ENCODE measurements at places on chromosomes 16 and 17. TPM values are rescaled to one million over a fixed set of nuclear protein-coding genes. Genes with fewer than 3 reads are reported as not detected.

DNA sequence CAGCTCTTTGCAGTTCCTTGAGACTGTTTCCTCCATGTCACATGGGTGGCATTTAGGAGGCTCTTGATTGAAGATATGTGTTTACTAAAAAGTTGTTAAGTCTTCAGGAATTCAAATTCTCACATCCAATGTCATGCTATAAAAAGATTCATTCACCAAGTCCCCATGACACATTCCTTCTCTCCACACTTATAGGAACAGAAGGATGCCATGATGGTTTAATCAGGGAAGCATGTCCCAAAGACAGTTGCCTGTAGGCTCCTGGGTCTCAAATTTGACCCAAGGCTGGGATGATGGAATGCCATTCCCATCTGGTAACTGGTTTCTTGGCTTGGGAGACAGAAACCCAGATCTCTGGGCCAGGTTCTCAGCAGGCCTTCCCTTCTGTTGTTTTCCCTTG, 140.6 kb upstream of the SOX9 start:
- H3K4me3 ChIP-seq, result no peak overlapping the region
- no peaks in the 10 kb centered on the region for H3K36me3 ChIP-seq
- H3K27ac ChIP-seq, result no peak overlapping the region
- peaks cover 5% of the 10 kb centered on the region for H3K4me1 ChIP-seq
- no peaks in the 10 kb centered on the region for H3K27me3 ChIP-seq
- no peak for DNase-seq

Gene PRSS33
- polyA plus RNA-seq, result not detected

GRCh38 chr16:28309811-28310311, 17.5 kb downstream of the SBK1 start:
- no peaks in the 10 kb centered on the region for H3K27me3 ChIP-seq
- no peak overlapping the region for H3K27ac ChIP-seq
- no peak overlapping the region for H3K4me3 ChIP-seq

- H3K4me3 ChIP-seq, result no peak overlapping the region
- DNase-seq, result no peak
- H3K36me3 ChIP-seq, result no peaks in the 10 kb centered on the region
- H3K27ac ChIP-seq, result no peak overlapping the region
These were observed 191.2 kb downstream of the MSI2 start for GRCh38 chr17:57447357-57447989.

DNA sequence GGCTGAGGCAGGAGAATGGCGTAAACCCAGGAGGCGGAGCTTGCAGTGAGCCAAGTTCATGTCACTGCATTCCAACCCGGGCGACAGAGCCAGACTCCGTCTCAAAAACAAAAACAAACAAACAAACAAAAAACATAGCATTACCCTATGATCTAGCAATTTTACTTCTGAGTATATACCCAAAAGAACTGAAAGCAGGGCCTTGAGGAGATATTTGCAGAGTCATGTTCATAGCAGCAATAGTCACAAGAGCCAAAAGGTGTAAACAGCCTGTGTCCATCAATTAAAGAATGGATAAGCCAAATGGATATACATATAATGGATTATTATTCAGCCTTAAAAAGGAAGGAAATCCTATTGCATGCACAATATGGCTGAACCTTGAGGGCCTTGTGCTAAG, 63.1 kb downstream of the TOM1L2 start:
- peaks cover 33% of the 10 kb centered on the region for H3K4me1 ChIP-seq
- H3K27ac ChIP-seq, result no peak overlapping the region
- no peak overlapping the region for H3K4me3 ChIP-seq
- H3K27me3 ChIP-seq, result no peaks in the 10 kb centered on the region

Gene EVPL
- polyA plus RNA-seq, result 0.23 TPM

DNA sequence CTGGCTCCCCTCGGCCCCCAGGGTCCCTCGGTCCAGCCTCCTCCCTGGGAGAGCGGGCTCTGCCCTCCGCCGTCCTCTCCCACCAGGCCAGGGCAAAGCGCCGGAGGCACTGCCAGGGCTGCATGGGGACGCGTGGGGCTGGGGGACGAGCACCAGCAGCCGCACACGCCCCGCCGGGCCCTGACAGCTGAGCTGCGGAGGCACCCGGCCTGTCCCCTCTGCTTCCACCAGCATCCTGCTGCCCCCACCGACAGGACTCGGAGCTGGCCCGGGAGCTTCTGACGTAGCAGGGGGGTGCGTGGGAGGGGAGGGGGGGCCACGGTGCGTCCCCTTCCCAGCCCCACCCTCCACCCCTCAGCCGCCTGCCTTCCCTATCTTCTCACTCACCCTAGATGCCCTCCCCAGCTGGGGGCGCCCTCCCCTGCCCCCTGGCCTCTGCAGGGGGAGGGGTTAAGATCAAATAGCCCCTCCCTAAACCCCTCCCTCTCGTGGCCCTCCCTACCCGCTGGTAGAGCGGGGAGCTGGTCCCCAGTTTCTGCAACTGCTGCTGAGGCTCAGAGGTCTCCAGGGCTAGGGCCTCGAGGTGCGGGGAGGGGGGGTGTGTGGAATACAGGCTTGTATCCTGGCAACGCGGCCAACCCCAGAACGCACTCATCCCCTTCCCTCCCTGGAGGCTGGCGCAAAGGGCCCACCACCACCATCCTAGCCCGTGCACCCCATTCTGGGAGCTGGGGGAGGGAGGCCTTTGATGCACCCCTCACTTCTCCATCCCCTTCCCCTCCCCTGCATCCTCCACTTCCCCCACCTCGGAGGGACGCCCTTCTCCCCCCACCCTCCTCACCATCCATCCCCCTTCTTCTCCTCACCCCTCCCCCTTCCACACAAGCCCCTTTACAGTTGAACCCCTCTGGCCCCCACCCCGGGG, 1.0 kb downstream of the SRCIN1 start:
- peak overlapping the region; percentile 63 for H3K4me3 ChIP-seq
- H3K27ac ChIP-seq, result no peak overlapping the region
- no peaks in the 10 kb centered on the region for H3K36me3 ChIP-seq

DNA sequence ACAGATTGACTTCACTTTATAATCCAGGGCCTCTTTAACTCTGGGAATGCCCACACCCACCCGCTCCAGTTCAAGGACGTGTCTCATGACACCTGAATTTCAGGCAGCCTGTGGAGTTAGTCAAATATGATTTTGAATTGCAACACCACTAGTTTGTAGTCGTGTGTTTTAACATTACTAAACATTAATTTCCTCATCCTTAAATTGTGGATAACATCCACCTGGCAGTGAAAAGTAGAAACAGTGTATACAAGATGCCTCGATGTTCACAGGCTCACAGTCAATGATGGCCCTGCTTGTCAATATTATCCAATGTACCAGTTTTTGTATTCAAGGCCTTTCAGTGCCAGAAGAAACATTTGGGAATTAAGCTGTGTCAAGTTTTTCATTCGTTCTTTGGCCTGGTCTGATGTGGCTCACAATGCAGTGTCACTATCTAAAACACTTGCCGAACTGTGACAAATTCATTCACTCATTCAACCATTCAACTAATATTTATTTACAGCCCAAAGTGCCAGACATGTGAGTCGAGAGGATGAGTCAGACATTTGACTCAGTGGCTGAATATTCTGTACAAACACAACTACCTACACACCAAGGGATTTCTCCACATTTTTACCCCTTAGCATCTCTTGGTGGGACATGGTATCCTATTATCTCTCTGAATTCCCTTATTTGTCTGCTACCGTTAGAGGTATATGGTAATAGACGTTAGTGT, 1.4 kb downstream of the MEIOB start:
- H3K27ac ChIP-seq, result no peak overlapping the region
- no peak for DNase-seq
- H3K36me3 ChIP-seq, result no peaks in the 10 kb centered on the region
- no peaks in the 10 kb centered on the region for H3K27me3 ChIP-seq
- no peaks in the 10 kb centered on the region for H3K4me1 ChIP-seq

Gene SOX9
- polyA plus RNA-seq, result 20.2 TPM

Gene FOXO3B
- polyA plus RNA-seq, result 3.9 TPM

- DNase-seq, result no peak
- no peaks in the 10 kb centered on the region for H3K36me3 ChIP-seq
- H3K27me3 ChIP-seq, result peaks cover 40% of the 10 kb centered on the region
- no peak overlapping the region for H3K4me3 ChIP-seq
These were observed 394.7 kb downstream of the SEC14L1 start for GRCh38 chr17:77535435-77535834.

Gene CDH13
- 93.0 TPM for polyA plus RNA-seq

Gene NAGS
- polyA plus RNA-seq, result 1.6 TPM

Gene PIRT
- not detected for polyA plus RNA-seq

- no peak overlapping the region for H3K4me3 ChIP-seq
- H3K36me3 ChIP-seq, result peaks cover 19% of the 10 kb centered on the region
- H3K4me1 ChIP-seq, result peaks cover 43% of the 10 kb centered on the region
- no peak for DNase-seq
These were observed 20.1 kb downstream of the MPRIP start for GRCh38 chr17:17062356-17062755.

- H3K27ac ChIP-seq, result no peak overlapping the region
- no peaks in the 10 kb centered on the region for H3K27me3 ChIP-seq
- H3K4me1 ChIP-seq, result peaks cover 34% of the 10 kb centered on the region
These were observed 3.1 kb downstream of the CACNB1 start for GRCh38 chr17:39194089-39194984.
